HTR-8/SVneo (cell line): ENCODE measurements at places on chromosomes 16 and 17.

- no peak for DNase-seq
These were observed 157.0 kb downstream of the COPRS start for GRCh38 chr17:31702041-31702440.

DNA sequence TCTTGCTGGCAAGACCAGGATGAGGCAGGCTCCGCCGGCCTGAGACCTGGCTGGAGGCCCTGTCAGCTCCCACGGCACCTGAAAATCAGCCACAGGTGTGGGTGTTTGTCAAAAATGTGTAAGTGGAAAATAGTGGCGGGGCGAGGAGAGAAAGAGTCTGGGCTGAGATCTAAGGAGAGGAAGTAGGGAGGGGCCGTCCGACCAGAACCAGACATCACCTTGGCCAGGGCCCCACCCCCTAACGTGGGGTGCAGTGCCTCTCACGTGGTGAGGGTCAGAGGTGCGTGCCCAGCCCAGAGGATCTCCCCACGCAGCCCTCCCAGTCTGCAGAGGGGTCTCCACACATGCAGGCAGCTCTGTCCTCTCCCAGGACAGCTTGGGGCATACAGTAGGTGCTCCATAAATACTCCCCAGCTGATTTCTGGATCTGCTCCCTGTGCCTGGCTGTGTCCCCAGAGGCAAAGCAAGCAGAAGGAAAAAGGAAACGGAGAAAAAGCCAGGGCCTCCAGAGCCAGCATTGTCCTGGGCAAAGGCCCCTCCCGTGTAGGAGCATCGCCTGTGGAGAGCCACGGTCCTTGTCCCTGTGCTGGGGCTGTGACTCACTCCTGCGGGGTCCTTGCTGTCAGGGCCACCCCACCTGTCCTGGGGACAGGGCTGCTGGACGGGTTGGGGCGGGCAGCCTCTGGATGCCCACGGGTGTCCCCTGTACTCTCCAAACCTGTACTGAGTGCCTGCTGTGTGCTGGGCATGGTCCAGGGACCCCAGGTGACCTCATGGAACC is 16.7 kb downstream of the ZFPM1 start:
- DNase-seq: no peak

DNA sequence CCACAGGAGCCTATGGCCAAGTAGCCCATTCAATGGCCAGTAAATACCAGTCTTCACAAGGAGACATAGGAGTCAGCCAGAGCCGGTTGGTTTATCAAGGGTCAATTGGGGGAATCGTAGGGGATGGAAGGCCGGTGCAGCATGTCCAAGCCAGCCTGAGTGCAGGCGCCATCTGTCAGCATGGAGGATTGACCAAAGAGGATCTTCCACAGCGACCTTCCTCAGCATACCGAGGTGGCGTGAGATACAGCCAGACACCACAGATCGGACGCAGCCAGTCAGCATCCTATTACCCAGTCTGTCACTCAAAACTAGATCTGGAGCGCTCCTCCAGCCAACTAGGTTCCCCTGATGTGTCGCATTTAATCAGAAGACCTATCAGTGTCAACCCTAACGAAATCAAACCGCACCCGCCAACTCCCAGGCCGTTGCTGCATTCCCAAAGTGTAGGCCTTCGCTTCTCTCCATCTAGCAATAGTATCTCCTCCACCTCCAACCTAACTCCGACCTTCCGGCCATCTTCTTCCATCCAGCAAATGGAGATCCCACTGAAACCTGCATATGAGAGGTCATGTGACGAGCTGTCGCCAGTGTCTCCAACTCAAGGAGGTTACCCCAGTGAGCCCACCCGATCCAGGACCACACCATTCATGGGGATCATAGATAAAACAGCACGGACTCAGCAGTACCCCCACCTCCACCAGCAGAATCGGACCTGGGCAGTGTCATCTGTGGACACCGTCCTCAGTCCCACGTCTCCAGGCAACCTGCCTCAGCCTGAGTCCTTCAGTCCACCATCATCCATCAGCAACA is 25.0 kb downstream of the CYB561 start:
- DNase-seq: no peak

DNA sequence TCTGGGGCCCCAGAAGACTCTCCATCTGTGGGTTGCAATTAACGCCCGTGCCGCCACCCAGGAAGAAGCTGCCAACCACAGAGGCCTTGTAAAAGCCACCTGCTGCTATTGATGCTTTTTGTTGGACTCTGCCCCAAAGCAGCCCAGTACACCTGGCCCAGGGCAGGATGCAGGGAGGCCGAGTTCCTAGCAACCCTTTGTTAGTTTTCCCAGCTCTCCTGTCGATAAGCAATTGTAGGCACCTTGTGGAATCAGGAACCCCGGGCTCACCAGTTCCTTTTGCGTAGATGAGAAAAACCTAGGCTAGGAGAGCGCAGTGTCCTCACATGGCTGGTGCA is 103.3 kb downstream of the ABCC6 start:
- DNase-seq: no peak

DNA sequence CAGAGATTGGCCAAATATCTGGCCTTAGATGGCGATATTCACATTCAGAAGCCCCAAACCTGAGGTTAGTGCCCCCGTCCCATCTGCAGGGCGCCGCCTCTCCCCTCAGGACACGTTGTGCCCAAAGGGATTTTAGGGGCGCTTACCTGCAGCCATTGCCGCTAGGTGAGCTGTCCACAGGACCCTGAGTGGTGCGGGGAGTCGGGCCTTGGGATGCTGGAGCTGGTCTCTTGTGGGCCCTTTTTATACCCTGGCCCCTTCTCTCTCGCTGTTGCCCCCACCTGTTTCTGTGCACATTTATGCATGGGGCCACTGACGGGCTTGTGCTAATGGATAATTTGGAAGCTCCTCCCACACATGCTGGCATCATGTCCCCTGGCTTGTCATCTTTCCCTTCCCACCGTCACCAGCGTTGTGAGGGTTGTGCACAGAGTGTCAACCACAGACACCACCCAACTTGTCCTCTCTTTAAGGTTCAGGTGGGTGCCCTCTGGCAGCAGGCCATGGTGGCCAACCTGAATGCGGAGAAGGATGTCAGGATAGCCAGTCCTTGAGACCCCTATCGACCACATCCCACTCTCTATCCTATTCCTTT is at the start of gene CSHL1:
Gene CSHL1 (minus strand): TSS at position 218 of the 595 bp plus-strand sequence. CDS start 62 bp downstream, at position 156.
- DNase-seq: no peak

GRCh38 chr17:43906951-43907424 is 348 bp downstream of the MPP2 start:
- DNase-seq: no peak

GRCh38 chr16:79564671-79565107 is 35.8 kb downstream of the MAF start:
- DNase-seq: no peak

- no peak for DNase-seq
These were observed 18.4 kb downstream of the NAGPA start for GRCh38 chr16:5015351-5015750.

DNA sequence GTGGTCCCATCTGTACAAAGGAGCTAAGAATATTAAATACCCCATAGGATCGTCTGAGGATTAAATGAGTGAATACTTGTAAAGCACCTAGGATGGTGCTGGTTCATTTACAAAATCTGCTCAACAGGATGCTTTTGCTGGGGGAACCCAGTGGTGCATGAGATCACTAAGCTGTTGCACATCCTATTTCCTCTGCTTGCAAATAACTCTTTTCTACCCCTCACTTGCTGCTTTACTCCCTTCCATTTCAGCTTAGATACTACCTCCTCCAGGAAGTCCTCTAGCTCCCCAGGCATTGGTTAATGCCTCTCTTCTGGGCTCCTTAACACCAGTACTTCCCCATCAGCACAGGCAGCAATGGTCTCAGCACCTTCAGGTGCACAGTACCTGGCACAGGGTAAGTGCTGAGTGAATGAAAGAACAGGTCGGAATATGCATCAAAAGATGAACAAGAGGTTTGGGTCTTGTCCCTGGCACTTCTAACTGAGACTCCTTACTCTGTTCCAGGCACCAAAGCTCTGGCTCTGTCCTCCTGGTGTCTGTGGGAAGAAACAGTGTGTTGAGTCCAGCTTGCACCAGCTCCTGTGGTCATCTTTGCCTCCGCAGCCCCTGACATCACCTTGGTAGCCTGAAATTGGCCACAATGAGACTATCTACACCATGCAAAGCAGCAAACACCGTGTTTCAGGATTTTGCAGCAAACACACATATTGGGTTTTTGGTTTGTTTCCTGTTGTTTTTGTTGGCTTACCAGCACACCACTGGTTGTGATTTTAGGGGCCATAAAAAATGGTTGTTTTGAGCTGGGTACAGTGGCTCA is 24.1 kb upstream of the IL21R start:
- no peak for DNase-seq

GRCh38 chr17:6570731-6571451 is 14.5 kb upstream of the PITPNM3 start:
- DNase-seq: no peak

DNA sequence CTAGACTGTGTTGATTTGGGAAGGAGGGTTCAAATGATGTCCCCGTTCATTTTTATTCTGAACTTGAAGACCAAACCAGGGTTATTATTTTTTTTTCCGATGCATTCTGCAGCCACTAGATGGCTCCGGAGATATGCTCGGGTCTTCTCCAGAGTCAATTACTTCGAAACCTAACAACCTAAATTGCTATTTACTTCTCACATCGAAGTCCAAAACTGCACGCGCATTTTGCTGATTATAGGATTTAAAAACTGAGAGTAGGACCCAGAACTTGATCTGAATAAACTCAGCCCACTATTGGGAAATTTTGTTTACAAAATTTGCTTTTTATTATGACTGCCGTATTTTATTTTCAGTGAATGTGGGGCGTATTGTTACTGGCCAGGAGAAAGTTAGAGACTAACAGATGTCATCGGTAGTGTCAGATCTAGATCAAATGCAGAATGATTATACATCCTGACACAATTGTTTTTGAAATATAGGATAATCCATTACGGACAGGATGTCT is 263.8 kb downstream of the HS3ST3A1 start:
- peak; percentile 34 for DNase-seq

DNA sequence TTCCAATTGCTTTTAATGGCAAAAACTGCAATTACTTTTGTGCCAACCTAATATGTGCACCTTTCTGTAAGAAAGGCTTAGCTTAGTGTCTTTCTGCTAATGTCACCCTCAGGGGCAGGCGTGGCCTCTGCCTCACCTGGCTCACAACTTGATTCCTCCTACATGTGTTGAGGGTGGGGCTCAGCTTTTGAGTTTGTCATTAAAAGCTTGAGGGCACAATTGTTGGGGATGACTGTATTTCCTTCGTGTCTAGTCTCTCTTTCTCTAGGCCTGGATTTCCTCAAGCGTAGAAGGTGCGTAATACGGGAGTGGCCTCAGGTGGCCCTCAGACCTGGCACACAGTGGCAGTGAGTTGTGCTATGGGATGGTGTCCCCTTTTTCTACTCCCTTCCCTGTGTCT is 94.4 kb downstream of the CLEC16A start:
- no peak for DNase-seq

DNA sequence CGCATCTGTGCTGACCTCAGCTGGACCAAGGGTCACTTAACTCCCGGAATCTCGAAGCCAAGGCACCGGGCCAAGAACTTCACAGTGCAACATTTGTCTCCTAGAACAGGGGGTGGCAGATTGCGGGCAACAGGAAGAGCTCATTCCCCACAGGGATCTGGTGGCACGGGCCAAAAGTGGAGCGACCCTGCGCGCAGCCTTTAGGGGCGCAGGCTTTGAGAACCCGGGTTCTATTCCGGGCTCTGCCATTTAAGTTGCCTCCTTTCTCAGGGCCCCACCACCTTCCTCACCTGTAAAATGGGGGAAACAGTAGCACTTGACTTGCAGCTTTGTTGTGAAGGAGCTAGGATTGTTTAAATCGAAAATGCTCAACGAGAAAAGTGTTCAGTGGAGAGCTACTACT is 651 bp downstream of the SHMT1 start:
- peak; percentile 53 for DNase-seq

DNA sequence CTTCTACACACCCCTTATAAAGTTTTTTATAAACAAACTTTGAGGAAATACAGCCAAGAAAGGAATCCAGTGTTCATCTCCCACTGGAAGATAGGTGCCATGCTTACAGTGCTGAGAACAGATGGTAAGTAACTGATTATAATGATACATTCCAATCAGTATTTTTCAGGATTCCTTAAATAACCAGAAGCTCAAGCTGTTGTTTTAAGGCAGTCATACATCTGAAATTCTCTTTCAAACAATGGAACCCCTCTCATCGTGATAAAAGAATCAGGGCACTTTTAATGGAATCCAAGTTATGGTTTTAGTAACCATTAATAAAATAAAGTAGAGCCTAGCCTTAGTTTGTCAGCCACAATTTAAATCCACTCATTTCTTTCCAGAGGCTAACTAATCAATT is 56.1 kb upstream of the STAC2 start:
- no peak for DNase-seq

GRCh38 chr16:87608400-87608985 is 6.2 kb downstream of the JPH3 start:
- DNase-seq: peak; percentile 73

DNA sequence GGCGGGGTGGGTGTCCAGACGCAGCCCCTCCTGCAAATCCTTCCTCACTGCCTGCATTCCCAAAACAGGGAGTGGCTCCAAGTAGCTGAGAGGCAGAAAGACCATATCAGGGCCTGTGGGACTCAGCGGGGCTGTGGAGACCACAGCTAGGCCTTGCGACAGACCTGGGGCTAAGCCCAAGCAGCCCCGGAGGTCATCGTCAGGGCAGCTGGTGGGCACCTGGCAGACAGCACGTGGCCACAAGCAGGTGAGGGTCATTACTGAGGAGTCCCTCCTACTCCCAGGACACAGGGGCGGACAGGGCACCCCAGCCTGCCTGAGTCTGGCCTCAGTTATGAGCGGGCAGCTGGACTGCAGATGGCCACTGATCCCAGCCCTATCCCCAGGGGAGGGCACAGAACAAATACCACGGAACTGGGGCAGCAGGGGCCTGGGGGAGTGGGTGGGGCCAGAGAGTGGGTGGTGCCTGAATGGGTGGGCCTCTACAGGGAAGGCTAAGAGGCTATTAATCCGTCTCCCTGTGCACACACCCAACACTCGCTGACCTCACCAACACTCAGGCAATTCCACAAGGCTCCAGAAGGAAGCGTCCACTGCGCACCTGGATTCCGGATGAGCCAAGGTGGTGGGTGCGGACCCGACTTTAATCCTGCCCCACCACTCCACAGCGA is 8.5 kb downstream of the HS3ST6 start:
- no peak for DNase-seq

- DNase-seq: no peak
These were observed 7.2 kb downstream of the SPNS3 start for GRCh38 chr17:4440690-4441686.

GRCh38 chr16:78179666-78180065 is 80.2 kb downstream of the WWOX start:
- no peak for DNase-seq

DNA sequence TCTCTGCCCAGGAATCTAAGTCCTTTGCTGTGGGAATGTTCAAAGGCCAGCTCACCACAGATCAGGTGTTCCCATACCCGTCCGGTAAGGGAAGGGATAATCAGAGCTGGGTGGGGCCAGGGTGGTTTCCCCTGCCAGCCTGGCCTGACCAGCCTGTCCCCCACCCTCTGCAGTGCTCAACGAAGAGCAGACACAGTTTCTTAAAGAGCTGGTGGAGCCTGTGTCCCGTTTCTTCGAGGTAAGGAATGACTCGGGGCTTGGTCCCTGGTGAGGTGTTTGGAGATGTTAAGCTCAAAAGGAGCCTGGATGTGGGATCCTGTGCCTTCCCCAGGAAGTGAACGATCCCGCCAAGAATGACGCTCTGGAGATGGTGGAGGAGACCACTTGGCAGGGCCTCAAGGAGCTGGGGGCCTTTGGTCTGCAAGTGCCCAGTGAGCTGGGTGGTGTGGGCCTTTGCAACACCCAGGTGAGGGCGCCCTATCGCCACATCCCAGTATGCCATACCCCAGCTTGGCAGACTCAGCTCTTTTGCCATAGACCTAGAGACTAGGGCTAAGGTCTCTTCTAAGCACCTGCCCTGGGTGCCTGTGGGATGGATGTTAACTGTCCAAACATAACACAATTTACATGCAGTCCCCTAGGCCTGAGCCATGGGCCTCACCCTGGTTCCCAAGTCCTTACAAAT is 997 bp downstream of the ACADVL start:
- DNase-seq: no peak
